Omental fat pad (tissue), 4 donors: ENCODE measurements at places on chromosomes 5 and 9. TPM values are rescaled to one million over a fixed set of nuclear protein-coding genes. Genes with fewer than 3 reads are reported as not detected.

DNA sequence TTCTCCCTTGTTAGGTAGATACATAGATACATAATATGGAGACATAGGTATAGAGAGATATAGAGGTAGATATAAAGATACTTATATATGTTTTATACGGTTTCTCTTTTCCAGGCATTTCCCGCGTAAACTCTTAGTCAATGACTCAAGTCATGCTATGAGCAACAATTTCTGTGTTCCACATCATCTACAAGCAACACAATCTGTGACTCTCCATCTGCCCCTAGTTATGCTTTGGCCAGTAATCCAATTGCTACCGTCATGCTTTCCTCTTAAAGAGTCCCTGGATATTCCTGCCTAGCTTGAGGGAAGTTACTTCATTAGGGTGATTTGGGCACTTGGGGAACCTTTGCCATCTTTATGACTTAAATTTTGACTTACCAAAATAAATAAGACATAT lies 129.0 kb upstream of the ADAMTS16 start:
- no peak for DNase-seq

GRCh38 chr9:135504262-135505243 lies 4.1 kb downstream of the MRPS2 start:
- peak; percentile 47 for DNase-seq

GRCh38 chr5:173243831-173244305 lies 8.9 kb upstream of the NKX2-5 start:
- DNase-seq: no peak

DNA sequence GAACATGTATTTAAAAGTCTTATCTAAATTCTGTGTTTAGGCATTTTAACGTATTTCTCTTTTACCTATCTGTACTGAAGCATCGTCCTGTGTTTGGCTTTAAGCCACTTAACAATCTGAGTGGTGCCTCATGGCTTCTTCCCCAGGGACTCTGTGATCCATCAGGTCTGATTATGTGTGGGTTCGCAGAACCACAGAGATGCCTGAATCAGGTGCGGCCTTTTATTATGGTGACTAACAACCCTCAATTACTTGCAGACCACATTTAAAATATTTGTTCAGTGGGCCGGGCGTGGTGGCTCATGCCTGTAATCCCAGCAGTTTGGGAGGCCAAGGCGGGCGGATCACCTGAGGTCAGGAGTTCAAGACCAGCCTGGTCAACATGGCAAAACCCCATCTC lies 39.6 kb upstream of the SAP30L start:
- no peak for DNase-seq

CCNI2 gene
- total RNA-seq: not detected

GRCh38 chr9:2026220-2026997 lies 11.3 kb downstream of the SMARCA2 start:
- DNase-seq: no peak

- no peak for DNase-seq
Observed at GRCh38 chr5:168651648-168652047, 72.5 kb upstream of the PANK3 start.

PCDHAC2 gene
- total RNA-seq: 4.4 TPM

DNA sequence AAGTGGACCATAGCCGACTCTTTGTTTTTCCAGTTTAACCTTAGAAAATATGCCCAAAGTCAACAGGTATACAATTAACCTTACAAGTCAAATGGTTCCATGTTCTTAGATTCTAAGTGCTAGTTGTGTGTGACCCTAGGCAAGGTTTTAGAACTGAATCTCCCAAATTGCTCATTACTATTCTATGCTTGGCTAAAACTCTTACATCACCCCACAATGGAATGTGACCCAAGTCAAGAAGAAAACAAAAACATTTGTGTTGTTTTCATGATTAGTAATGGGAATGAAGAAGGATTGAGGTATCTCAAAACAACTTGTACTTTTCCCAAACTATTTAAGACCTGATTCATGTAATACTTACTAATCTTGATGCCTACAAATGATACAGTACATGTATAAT lies 159.2 kb downstream of the ARRDC3 start:
- no peak for DNase-seq

DNA sequence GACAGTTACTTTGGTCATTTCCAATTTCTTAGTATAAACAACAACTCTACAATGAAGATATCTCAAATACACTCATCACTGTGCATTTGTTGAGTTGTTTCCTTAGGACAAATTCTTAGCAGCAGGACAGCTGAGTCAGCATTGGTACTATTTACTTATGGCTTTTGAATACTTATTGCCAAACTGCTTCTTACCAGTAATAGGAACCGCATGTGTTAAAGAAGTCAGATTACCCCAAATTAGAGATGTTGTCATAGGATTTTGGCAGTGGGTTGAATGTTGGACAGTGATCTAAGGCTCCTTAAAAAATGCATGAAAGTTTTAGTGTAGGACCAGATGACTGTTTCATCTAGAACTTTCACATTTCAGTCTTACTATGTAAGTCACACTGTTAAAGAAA lies 280.1 kb upstream of the DMRT1 start:
- DNase-seq: no peak
